ENCODE measurements at places on chromosomes 4 and X.

GRCh38 chrX:136496764-136497555 lies 432 bp upstream of the HTATSF1 start:
- peak; percentile 66 for DNase-seq

- DNase-seq, result no peak
Observed at GRCh38 chr4:99759346-99759984, 57.2 kb upstream of the DAPP1 start.

GRCh38 chrX:8377041-8377440 lies 87.6 kb upstream of the VCX3B start:
- no peak for DNase-seq

GRCh38 chr4:53997898-53998297 lies 66.5 kb downstream of the CHIC2 start:
- DNase-seq, result no peak

DNA sequence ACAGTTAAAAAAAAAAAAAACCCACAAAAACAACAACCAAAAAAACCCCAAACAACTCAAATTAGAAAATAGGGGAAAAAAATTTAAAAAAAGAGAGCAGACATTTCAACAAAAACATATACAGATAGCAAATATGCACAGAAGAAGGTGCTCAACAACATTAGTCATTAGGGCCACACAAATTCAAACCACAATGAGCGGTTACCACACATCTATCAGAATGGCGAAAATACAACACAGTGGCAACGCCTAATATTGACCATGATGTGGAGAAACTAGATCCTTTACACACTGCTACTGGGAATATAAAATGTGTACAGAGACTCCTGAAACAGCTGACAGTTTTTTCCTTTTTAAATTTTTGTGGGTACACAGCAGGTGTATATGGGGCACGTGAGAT lies 19.4 kb downstream of the LYAR start:
- no peak for DNase-seq

DNA sequence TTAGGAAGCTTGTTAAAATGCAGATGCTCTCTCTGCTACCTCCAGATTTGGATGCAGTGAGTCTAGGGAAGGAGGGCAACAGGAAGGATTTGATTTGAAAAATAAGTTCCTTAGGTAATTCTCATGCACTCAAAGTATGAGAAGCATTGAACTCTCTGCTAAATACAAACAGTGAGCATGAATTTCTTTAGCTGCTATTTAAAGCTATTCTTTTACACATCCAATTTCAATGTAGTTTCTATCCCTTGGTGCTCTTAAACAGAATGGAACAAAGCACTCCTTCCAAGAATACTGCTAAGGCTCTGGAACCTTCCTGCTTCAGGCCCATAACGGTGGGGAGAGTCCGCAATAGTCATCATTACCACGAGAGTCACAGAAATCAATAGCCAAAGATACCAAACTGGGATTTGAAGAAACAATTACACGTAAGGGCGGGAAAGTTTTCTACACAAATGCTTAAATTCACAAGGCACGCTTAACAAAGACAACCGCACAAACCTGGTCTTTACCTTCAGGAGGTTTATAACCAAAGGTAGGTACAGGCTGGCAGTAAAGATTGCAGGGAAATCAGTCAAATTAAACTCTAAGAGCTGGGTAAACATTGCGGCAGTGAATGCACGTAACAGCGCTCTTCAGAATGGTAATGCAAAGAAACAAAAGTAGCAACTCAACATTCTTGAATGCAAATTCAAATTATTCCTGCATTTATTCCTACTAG lies 123.2 kb upstream of the NAP1L5 start:
- DNase-seq, result no peak

DNA sequence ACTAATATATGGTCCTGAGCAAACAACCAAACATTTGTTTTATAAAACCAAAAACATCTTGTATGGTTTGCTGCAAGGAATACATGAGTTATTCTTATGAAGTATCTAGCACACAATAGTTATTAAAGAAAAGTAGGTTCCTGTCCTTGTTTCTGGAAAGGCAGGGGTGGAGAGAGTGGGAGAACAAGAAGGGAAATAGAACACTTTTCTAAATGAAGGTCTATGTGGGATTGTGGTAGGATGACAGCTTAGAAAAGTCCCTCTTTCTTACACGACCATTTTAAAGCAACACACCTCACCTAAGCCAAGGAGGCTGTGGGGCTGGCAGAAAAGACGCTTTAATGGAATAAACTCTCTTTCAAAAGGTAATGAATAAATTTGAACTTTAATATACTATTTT lies 164.6 kb downstream of the ARAP2 start:
- DNase-seq, result no peak

GRCh38 chr4:169279108-169279507 lies 8.4 kb upstream of the SH3RF1 start:
- DNase-seq, result no peak

DNA sequence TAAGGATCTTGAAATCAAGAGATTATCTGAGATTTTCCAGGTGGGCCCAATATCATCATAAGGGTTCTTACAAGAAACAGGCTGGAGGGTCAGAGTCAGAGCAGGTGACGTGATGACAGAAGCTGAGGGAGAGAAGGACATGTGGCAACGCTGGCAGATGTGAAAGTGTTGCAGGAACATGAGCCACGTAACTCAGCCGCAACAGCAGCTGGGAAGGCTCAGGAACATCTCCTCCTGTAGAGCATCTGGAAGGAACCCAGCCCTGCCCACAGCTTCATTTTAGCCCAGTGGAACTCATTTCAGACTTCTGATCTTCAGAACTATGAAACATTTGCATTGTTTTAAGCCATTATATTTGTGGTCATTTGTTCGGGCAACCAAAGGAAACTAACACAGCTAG lies 156.3 kb upstream of the VEGFC start:
- DNase-seq, result peak; percentile 34

DNA sequence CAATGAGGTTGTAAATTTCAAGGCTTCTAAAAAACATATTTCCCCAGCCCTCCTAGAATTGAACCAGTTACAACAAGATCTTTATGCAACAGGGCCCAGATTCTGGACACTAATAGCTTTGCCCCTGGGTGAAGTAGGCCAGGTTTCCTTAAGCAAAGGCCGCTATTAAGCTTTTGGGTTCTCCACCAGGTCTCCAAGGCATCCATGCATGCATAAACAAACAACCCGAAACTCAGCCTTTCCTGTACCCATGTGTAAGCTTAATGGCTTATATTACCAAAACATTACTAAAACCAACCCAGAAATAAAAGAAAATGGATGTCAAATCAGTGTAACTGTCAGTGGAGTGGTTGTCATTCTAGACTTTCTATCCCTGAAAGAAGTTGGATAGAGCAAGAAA lies 137.1 kb downstream of the ARHGAP6 start:
- no peak for DNase-seq

DNA sequence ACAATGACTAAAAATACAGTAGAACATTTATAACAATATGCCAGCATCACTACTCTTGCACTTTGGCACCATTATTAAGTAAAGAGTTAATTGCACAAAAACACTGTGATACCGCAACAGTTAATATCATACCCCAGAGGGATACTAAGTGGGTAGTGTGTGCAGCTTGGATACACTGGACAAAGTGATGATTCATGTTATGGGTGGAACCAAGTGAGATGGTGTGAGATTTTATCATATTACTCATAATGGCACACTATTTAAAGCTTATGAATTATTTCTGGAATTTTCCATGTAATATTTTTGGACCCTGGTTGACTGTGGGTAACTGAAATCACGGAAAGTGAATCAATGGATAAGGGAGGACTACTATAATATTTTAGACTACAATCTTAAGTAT lies 265.3 kb downstream of the PCDH18 start:
- DNase-seq, result peak; percentile 69
